ENCODE measurements at places on chromosomes 11 and 22. TPM values are rescaled to one million over a fixed set of nuclear protein-coding genes. Genes with fewer than 3 reads are reported as not detected.

The KRTAP5-11 gene
- not detected for polyA plus RNA-seq

The LMNTD2 gene
- 3.5 TPM for polyA plus RNA-seq

DNA sequence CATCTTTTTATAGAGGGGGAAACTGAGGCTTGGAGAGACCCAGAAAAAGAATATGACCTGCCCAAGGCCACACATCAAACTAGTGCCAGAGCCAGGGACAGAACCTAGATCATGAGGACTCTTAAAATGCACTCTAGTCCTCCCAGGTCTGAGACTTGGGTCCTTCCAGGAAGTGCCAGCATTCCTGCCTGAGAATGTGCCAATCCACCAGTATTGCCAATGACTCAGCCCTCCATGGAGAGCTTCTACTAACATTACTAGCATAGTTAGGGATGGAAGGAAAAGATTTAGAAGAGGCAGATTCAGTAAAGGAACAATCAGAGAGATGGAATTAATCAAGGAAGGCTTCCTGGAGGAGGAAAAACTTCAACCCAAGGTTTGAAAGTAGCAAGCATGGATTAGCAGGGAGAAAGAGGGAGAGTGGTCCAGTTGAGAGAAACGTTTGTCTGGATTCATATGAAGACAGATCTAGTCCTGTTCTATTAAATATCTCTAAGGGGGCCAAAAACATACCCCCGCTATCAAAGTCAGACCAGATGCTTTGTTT is 20.1 kb upstream of the SMIM35 start:
- no peak for DNase-seq

GRCh38 chr11:120248551-120249278 is 8.8 kb downstream of the POU2F3 start:
- DNase-seq, result no peak

The TEX54 gene
- polyA plus RNA-seq, result not detected

- DNase-seq, result peak; percentile 51
Measured at GRCh38 chr11:78228467-78228866, 39.7 kb downstream of the USP35 start.

The GGT5 gene
- 2.5 TPM for polyA plus RNA-seq

- DNase-seq, result no peak
Measured at GRCh38 chr11:70826541-70827335, 425.6 kb downstream of the SHANK2 start.

The MPPED1 gene
- polyA plus RNA-seq, result not detected

- no peak for DNase-seq
Measured at GRCh38 chr11:34356913-34357700, 703 bp downstream of the ABTB2 start.

The CSF2RB gene
- not detected for polyA plus RNA-seq

The ENTHD1 gene
- polyA plus RNA-seq, result not detected

The CD248 gene
- not detected for polyA plus RNA-seq

DNA sequence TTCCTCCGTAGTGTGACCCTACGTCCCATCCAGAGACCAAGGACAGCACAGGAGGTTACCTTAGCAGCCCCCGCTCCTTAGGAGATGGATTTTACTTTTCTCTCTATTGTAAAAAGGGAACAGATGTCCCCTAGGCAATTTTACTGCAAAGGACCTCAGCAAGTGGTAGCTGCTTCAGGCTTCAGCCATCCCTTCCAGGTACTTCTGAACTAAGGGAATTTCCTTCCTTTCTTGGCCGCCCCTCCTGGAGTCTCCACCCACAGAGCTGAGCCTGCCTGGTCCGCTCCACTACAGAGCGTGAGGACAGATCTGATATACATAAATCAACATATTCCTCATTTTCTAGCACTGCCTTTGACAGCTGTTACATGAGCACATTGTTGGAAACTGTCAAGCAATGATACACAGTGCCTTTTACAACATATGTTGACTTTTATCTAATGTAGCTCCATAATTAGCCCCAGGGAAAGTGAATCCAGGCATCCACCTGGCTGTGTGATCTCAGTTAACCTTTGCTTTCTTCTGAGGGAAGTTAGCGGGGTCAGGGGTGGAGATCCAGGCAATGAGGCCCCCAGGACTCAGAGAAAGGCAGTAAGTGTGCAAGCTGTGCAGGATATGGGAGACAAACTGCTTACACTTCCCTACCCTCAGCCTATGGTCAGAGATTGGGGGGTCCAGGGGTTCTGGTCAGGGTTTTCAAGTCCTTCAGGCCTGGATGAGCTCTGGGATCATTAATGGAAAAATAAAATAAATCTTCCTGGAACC is 51.9 kb downstream of the SPATA19 start:
- DNase-seq, result no peak

DNA sequence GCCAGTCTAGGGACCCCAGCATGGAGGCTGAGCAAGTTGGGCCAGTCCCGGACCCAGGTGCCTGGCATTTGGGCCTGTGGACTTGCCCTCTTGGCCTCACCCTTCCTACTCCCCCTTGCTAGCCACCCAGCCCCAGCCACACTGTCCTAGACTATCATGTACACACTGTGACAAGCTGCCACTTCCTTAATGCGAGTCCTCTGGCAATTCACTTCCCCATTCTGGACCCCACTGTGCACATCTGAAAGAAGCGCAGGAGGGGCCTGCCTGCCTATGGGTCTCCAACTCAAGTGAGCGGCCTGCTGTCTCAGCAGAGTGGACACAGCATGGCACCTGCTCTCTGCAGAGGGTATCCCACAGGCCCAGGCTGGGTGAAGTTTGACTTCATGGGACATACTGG is 68.5 kb upstream of the LMO1 start:
- no peak for DNase-seq

- DNase-seq, result no peak
Measured at GRCh38 chr11:1229471-1230120, 6.7 kb downstream of the MUC5B start.

DNA sequence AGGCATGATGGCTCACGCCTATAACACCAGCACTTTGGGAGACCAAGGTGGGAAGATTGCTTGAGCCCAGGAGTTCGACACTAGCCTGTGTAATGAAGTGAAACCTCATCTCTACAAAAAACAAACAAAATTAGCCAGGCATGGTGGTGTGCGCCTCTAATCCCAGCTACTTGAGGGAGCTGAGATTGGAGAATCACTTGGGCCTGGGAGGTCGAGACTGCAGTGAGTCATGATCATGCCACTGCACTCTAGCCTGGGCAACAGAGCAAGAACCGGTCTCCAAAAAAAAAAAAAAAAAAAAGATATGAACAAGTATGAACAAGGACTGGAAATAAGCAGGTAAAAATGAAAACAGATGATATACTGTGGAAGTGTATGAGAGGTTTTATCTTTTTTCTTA is 54.1 kb upstream of the SOX6 start:
- no peak for DNase-seq

GRCh38 chr22:30994960-30995359 is 25.9 kb downstream of the TUG1 start:
- DNase-seq, result no peak

DNA sequence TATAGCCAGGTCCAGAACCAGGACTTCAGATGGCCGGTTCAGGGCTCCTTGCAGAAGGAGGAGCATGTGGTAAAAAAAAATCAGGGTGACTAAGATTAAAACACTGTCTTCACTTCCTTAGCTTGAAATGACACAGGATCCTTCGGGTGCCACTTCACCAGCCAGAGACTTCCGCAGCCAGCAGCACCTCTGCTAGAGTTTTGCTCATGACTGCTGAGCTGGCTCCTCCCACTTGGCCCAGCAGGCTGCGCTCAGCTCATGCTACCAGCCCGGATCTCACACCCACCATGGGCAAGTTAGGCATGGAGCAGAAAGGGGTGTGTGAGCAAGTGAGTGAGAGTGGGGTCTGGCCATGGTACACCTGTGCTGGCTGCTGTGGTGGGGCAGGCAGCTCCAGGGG is 6.6 kb upstream of the MS4A18 start:
- no peak for DNase-seq

GRCh38 chr11:111819829-111820237 is 51.5 kb downstream of the ALG9 start:
- DNase-seq, result no peak

GRCh38 chr22:17120711-17121232 is 388 bp downstream of the TMEM121B start:
- no peak for DNase-seq

DNA sequence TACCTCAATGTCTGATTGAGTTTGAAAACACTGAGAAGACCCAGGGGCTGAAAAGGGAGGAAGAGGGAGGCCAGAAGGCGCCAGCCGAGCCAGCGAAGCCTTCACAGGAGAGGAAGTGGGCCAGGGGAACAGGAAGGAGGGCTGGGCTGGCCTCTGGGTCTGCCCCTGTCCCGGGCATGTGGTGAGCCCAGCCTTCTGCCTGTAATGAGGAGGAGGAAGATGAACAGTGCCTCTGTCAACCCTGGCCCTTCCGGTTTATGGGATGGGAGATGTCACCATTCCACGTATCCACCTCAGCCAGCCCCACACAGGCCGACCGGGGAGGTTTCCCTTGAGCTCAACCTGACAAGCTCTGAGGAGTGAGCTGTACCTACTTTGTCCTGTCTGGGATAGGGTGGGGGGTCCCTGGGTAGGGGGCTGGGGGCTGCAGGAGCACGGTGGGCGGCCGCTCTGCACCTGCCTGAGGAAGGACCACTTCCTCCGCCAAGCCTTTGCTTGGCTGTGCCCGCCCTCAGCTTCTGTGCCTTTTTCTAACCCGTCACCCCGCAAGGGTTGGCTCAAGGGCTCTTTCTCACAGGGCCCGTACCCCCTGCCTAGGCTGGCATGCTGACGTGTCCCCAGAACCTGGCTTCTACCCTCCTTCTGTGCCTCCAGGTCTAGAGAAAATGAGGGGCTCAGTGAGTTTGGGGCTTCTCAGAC is 2.0 kb downstream of the PARVG start:
- DNase-seq, result no peak

The SCGB1D2 gene
- polyA plus RNA-seq, result not detected

GRCh38 chr11:113203141-113203753 is 111.1 kb upstream of the TTC12 start:
- no peak for DNase-seq

- no peak for DNase-seq
Measured at GRCh38 chr11:83865636-83866461, 579.7 kb upstream of the CCDC90B start.

The MYOD1 gene
- polyA plus RNA-seq, result not detected

GRCh38 chr11:12975195-12975594 is 33.9 kb upstream of the RASSF10 start:
- DNase-seq, result no peak

The ALDH3B2 gene
- polyA plus RNA-seq, result not detected

DNA sequence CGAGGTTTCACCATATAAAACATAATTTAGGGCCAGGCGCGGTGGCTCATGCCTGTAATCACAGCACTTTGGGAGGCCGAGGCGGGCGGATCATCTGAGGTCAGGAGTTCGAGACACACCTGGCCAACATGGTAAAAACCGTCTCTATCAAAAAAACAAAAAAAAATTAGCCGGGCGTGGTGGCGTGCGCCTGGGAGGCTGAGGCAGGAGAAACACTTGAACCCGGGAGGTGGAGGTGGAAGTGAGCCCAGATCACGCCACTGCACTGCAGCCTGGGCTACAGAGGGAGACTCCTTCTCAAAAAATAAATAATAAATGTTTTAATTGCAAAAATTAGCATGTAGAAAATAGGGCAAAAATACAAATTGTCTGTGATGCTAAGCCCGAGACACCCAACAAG is 993 bp upstream of the SFI1 start:
- DNase-seq, result no peak
